ENCODE measurements at places on chromosomes 16 and 17. TPM values are rescaled to one million over a fixed set of nuclear protein-coding genes. Genes with fewer than 3 reads are reported as not detected.

GRCh38 chr16:86118467-86119307 is 219.7 kb downstream of the IRF8 start:
- DNase-seq, result no peak

USP43 gene
- total RNA-seq, result not detected

DNA sequence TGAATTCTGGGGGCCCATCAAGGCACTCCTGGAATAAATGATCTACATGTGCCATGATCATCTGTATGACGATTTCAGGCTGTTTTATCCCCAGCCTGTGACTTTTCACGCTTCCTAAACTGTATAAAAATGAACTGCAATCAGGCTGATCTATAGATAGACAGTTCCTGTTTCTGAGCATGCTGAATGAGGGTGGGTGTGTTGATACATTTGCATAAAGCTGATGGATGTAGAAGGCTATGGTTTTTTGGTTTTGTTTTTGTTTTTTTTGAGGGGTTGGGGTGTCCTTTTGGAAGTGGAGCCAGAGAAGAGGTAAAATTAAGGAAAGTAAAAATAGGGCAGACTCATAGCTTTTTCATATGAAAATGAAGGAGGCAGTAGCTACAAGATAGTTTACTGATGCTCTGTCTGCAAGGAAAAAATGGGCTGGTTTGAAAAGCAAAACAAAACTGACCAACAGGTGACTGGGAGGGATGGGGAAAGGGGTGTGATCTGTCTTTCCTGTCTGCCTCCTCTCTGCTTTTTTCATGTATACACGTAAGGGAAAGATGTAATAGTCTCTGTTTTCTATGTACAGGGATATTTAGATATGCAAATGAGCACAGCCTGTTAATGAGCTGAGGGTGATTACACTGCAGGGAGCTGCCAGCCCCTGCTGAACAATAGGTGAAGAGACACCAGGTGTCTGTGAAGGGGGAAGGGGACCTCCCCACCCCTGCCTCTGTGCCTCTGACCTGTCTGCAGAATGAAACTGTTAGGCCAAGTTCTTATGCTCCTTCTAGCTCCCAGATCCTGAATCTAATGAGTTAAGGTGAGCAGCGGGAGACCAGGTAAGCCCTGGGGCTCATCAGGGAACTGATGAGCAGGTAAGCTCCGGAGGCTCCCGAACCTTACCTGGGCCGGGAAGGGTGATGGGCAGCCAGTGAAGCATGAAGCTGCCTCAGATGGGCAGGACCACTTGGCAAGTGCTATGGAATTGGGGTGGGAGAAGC is 46.6 kb upstream of the LYRM9 start:
- DNase-seq, result no peak

OGFOD1 gene
- 179 TPM for total RNA-seq

DNA sequence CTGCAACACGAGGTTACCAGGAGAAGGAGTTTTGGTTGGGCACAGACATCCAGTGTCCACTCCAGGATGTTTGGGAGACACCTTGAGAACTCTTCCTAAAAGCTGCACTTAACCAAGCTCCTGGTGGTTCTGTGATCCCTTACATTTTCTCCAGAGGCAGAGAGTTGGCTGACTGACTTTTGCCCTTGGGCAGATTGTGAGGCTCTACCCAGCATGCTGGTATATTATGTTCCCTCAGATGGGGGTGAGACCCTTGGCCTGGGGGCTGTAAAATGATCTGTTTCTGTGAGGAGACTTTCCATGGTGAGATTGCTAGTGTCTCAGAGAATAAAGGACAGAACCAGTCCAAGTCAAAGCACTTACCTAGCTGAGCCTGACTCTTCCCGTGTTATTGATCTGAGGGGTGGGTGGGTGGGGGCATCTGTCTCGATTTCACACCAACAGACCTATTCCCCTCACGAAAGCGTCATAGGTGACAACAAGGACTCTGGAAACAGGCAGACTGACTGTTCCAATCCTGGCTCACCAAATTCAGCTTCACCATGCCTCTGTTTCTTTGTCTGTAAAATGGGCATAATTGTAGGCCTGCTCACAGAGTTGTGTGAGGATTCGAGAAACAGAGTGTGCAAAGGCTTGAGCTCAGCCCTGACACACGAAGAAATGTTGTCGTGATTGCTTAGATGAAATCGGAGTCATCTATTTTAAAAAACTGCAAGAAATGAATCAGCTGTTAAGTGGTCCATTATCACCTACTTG is 12.2 kb downstream of the USB1 start:
- DNase-seq, result no peak

GRCh38 chr17:11816409-11816808 is 180.9 kb downstream of the ZNF18 start:
- no peak for DNase-seq

DNA sequence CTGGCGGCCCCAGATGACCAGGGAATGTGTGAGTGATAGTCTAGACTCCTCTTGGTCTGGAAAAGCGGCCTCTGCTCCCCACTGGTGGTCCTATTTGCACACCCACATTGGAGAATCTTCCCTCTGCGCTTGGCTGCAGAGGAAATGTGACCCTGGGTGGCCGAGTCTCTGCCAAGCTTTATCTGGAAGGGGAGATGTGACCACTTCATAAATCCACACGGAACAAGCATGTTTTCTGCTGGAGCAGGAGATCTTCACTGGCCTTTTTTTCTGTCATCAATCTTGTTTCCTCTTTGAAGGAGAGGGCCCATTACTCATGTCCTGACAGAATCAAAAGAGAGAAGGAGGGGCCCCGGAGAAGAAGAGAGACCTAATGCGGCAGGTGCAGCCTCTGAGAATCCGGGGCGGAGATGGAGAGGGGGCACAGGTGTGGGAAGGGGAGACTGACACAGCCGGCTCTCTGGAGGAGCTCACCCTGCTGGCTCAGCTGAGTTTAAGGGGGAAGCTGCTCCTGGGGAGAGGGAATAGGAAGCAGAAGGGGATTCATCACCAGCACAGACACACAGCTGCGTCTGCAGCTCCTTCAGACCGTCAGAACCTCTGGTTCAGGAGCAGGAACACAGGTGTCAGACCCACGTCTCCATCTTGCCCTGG is 116.3 kb downstream of the SOX9 start:
- peak; percentile 11 for DNase-seq

DNA sequence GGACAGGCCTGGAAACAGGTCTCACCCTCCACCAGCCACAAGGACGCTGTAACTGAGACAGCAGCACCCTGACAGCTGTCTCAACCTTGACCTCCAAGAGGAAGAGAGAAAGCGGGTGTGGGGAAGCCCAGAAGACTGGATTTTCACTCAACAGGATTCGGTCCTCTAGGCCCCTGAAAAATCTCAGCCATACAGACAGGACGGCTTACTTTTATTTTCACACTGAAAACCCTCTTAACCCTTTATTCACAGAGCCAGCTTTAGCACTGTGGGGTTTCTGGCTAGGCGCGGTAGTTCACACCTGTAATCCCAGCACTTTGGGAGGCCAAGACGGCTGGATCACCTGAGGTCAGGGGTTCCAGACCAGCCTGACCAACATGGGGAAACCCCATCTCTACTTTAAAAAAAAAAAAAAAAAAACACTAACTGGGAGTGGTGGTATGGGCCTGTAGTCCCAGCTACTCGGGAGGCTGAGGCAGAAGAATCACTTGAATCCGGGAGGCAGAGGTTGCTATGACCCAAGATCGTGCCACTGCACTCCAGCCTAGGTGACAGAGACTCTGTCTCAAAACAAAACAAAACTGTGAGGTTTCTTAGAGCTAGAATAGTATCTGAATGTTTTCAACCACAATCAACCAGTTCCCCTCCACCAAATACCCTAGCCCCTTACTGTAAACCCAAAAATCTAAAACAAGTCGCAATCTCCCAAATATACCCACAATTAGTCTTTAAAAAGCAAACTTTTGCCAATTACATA is 5.3 kb downstream of the ANKRD11 start:
- DNase-seq, result peak; percentile 90

TNFRSF17 gene
- not detected for total RNA-seq

SDR42E2 gene
- not detected for total RNA-seq
